Endothelial cell (in vitro differentiated cells): ENCODE measurements at places on chromosomes 1 and 21.

GRCh38 chr1:202210385-202210784 is 16.8 kb downstream of the LGR6 start:
- no peak for DNase-seq

DNA sequence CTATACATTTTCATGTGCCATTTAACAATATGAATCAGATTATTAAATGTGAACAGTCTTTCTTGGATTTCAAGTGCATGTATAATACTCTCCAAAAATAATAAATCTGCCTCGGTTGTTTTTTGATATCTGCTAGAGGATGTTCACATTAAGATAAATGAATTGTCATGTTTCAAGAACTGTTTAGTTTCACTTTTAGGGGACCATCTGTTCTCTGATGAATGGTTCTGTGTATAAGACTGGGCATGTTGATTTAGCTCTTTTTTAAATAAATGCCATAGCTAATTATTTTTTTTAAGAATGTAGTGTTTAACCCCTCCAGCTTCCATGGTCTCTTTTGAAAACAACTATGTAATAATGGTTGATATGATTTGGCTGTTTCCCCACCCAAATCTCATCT is 1245.1 kb upstream of the ADGRL4 start:
- no peak for DNase-seq

DNA sequence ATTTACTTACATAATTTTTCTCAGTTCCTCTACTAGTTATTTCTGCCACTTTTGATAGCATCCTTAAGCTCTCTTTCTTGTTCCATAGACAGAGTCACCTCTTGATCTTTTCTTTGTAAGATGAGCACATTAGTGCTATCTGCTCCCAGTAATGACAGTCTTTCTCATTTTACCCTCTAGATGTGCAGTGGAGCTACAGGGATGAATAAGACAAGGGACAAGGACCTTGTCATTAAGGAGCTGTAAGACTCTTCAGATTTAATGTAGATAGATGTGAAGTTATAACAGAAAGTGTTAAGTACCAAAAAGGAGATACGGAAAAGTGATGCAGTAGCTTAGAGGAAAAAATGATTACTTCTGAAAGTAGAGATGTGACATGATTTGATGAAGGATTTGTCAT is 20.4 kb downstream of the SCP2 start:
- no peak for DNase-seq

DNA sequence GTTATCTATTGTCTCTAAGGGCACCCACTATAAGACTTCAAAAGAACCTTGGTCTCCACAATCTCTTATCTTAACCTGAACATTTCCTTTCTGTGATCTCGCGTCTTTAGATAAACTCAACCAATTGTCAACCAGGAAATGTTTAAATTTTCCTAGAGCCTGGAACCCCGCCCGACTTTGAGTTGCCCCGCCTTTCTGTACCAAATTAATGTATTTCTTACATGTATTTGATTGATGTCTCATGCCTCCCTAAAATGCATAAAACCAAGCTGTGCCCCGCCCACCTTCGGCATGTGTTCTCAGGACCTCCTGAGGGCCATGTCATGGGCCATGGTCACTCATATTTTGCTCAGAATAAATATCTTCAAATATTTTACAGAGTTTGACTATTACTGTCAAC is 5.9 kb upstream of the CXADR start:
- no peak for DNase-seq

- DNase-seq, result peak; percentile 7
Measured at GRCh38 chr1:62989497-62989896, 205.6 kb downstream of the ATG4C start.

DNA sequence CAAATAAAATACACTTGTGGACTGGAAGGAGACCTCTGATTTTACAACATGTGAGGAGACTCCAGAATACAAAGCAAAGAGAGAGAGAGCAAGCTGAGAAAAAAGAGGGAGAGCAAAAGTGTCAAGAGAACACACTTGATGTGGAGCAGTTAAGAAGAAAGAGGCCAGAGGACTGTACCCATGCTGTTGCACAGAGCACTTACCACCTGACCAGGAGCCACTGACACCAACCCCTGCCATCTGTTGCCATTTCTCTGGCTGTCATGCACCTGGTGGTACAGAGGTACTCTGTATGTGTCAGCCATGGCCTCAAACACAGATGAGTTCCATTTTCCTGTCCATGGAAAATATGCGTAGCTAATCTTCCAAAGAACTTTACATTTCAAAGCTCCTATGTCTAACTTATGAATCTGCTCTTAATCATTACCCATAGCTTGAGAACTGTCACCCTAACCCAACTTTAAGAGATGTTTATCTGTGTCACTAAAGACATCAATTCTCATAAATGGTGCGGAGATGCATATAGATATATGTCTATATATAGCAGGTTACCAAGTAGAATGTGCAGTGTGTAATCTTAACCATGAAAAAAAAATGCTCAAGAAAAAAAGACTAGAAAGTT is 32.8 kb upstream of the ABCD3 start:
- DNase-seq, result no peak

GRCh38 chr1:235831148-235831547 is 35.6 kb downstream of the LYST start:
- no peak for DNase-seq

- no peak for DNase-seq
Measured at GRCh38 chr21:32795802-32796559, 24.4 kb upstream of the PAXBP1 start.

DNA sequence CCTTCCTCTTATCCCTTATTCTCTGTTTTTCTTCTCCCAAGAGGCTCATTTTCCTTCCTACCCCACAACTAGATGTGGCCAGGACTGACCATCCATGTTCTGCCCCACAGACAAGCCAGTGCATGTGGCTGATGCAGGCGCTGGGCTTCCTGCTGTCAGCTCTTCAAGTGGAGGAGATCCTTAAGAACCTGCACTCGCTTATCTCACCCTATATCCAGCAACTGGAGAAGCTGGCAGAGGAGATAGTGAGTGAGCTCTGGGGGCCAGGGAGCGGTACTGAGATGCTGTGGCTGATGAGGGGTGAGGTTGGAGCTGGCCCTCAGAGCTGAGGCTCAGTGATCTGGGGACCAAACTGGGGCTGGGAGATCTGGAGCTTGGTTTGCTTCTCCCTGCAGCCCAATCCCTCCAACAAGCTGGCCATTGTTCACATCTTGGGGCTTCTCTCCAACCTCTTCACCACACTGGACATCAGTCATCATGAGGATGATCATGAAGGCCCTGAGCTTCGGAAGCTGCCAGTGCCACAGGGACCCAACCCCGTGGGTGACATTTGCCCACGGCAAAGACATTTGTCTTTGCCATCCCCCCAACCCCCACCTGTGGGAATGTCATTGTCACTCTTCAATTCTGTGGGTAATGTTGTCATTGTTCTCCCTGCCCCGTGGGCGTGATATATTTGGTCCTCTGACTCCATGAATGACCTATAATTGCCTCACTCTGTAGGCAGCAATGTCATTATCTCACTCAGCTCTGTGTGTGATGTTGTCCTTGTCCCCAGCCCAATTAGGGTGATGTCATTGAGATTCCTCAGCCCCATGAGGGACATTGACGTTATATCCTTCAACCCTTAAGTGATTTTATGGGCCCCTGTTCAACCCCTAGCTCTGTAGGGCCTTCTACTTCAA is 11.2 kb upstream of the DPH2 start:
- no peak for DNase-seq

- no peak for DNase-seq
Measured at GRCh38 chr21:39348040-39348354, 891 bp downstream of the HMGN1 start.

DNA sequence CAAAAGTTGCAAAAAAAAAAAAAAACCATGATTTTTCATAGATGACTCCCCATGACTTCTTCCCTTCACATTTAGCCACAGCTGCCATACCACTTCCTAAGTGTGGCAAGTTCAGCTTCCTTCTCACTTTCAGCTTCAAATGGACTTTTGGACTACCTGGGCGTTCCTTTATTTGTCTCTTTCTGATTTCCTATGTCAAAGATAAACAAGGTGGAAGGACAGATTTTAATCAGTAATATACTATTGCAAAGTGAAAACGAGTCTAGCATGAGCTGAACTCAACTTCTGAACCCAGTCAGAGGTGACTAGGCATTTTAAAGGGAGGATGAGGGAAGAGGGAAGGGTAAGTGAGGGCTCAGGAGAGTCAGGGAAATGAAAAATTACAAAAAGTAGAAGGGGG is 14.4 kb upstream of the SCCPDH start:
- DNase-seq, result no peak

GRCh38 chr21:27108228-27108627 is 141.3 kb upstream of the ADAMTS5 start:
- no peak for DNase-seq

GRCh38 chr1:19910650-19911049 is 12.8 kb downstream of the PLA2G2E start:
- DNase-seq, result no peak

DNA sequence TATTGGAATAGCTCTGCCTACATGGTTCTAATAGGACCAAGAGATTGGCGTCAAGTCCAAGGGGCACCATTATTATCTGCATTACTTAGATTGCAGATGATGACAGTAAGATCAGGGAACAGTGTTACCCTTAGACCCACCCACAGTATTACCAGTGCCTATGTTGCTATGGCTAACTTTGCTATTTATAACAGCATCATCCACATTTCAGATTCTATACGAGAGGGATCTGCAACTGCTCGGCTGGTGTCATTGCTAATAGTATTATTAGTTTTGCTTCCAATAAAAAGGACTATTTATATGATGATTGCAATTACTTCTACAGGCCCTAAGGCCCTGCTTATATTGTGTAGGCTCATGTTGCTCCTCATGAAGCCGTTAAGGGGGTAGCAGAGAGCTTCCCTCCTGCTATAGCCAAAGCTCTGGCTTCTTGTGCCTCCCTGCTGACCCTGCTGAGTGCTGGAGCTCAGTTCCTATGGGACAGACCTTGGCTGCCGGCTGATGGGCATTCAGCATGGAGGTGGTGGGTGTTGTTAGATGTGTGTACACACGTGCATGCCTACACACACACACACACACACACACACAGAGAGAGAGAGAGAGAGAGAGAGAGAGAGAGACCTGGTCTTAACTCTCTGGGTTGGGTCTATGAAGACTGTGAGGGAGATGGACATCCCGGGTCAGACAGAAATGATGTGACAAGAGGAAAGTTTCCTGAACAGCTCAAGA is 1.3 kb downstream of the BCAN start:
- no peak for DNase-seq

- no peak for DNase-seq
Measured at GRCh38 chr1:79074975-79075374, 68.4 kb upstream of the ADGRL4 start.

DNA sequence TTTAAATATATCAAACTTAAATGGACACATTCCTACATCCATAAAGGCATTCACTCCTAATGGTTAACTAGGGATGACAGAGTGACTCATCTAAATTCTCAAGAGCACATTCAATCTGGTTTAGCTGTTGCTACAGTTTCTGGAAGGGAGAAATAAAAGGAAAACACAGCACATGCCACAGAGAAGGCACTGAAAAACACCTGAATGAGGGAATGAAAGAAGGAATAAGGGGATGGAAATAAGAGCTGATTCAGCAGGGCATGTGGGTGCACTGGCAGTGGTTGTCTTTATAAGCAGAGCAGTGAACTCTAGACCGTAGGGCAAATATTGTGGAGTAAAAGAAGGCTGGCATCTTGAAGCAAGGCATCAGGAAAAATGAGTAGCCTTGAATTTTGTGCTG is 79.3 kb downstream of the LHX4 start:
- DNase-seq, result no peak

DNA sequence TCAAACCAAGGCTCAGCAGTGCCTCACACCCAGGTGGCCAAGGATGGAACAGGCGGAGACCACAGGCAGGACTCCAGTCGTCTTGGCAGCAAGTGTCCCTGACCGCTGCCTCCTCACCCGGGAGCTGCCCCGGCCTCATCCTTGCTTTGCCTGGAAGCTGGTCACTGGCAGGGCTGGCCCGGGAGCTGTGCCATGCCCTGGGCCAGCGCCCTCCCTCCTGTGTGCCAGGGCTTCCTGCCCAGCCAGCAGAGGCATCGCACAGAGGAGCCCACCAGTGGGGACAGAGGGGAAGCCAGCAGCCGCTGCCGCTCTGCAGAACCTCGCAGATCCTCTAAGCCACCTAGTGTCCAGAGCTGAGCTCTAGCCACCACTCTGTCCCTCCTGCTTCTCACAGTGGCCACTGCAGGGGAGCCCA is 7.8 kb downstream of the CASZ1 start:
- DNase-seq, result peak; percentile 46

DNA sequence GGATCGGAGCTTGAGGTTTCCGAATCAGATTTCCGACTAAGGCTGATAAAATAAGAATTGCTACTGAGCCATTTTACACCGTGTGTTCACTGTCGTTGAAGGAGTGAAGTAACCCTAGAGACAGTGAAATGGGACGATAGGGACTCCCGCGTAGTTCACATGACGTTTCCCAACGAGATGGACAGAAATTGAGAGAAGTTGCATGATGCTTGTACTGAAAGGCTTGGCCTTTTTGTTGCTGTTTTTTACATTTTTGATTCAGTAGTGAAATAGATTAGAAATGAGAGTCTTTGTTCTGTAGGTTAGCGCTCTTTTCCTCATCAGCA is 1.2 kb downstream of the KHDRBS1 start:
- no peak for DNase-seq

DNA sequence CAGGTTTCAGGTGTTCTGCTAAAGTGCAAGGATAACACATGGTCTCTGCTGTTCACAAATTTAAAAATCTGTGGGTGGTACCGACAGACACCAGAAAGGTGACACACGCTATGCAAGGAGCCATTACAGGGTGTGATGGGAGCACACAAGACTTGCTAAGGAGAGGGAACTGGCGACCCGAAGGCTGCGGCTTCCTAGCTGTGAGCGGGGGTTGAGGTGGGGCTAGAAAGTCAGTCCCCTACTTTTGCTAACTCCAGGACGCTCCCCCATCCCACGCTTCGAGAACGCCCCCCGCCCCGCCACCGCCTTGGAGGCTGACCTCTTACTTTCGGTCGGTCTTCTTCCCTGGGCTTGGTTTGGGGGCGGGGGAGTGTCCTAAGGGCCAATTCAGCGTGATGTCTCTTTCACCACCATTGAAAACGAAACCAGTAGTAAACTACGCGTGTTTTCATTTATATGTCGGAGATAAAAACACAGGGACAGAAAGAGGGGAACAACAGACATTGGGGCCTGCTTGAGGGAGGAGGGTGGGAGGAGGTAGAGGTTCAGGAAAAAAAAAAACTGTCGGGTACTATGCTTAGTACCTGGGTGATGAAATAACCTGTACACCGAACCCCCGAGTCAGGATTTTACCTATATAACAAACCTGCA is 1.1 kb downstream of the CKS1B start:
- peak; percentile 51 for DNase-seq

GRCh38 chr1:27428316-27429028 is 36.0 kb downstream of the GPR3 start:
- DNase-seq, result no peak

GRCh38 chr1:47875831-47876586 is 121.2 kb downstream of the TRABD2B start:
- DNase-seq, result no peak

DNA sequence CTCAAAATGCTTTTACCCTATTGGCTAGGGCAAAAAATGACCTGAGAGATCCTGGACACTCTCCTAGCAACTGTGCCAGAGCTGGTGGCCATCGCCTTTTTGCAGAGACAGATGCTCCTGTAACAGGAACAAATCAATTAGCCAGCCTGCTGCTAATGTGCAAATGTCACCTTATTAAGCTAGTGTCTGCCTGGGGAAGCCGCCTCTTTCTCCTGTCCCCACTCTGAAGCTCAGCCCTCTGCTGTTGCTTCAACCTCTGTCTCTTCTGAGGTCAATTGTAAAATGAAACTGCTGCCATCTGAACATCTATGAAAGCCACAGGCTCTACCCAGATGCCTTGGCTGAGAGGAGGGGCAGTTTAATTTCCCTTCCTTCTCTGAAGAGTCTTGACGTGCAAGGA is 85.5 kb upstream of the CACNA1E start:
- no peak for DNase-seq
